Posterior cingulate gyrus (tissue), 11 donors: ENCODE measurements at places on chromosomes 6 and 20.

DNA sequence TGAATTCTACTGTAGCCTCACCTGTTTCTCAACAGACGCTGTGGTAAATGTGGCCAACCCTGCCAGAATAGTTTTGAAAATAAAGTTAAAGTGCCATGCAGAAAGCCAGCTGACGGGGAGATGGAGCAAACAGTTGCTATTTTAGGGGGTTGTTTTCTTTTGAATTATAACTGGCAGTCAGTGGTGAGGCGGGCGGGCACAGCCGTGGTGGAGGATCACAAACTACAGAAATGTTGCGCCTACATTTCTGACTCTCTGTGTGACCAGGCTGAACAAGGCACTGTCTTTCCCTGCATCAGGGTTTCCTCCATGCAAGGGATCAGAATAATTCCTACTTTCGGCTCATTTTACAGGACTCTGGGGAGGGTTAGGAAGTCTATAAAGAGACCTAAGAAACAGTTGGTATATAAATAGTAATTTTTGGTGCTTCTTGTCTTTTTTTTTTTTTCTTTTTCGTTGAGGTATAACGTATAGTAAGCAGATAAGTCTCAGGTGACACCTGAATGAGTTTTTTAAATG lies 17.2 kb downstream of the CHMP4B start:
- no peak for DNase-seq

- DNase-seq = no peak
Measured at GRCh38 chr20:54047720-54048119, 22.7 kb downstream of the BCAS1 start.

DNA sequence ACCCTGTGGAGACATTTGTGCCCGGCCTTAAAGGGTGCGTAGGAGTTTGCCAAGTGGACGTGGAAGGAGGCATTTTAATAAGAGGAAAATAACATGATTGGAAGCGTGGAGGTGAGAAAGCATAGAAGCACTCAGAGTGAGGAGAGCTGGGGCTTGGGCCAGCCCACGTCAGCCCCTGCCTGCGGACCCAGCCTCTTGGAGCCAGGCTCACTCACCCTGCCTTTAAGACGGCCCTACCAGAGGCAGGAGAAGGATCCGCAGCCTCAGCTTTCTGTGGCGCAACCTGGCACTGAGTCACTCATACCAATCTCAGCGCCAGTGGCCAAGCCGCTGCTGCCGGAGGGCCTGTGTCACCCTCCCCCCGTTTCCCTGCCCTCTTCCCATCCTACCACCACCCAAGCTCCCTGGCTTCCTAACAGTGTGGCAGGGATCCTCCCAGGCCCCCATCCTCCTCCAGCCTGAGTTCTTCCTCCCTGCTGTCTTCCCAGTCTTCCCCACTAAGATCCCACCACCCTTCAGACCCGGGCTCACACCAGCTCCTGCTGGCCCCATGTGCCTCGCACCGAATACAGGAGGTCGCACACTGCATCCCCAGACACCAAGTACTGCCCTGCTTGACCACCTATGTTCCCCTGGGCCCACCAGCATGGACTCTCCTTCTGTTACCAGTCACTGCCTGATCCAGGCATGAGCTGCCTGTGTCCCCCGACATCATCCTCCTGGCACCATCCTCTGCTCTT lies 285.2 kb downstream of the UST start:
- DNase-seq = no peak

DNA sequence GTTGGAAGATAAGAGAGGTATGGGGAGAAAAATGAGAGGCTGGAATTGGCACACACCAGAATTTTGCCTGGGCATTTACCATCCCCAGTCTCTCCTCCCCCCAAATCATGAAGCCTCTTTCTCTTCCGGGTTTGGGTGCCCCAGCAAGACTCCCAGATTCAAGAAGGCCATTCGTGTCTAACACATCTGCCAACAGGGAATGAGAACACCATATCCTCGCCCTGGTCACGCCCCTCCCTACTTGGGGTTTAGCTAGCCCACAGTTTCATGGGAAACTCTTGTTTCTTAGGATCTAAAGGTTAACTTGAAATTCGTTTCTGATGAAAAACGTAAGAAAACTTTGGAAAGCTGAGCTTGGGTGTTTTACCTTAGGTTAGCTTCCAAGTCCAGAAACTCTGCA lies 105.5 kb upstream of the TMEM170B start:
- DNase-seq = no peak

DNA sequence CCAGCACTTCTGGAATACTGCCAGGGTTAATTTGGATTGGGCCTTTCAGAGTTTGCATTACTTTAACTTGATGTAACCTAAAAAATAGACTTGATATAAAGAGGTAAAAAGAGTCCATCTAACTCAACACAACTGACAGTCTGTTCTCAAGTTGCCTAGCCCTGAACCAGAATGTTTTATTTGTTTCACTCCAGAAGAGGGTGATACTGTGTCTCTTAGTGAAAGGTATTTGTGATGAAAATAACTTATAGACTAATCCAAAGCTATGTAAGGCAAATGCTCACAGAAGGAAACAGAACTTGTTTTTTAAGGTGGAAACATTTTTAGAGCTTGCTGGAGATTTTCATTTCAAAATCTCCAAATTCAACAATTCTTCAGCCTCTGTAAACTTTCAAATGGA lies 469.1 kb upstream of the RUNX2 start:
- no peak for DNase-seq

- no peak for DNase-seq
Measured at GRCh38 chr6:71383476-71383875, 94.9 kb downstream of the OGFRL1 start.

- DNase-seq = no peak
Measured at GRCh38 chr6:27599859-27600532, 127.1 kb upstream of the ZNF184 start.
